ENCODE measurements at places on chromosomes 6 and 20.
A peak's percentile ranks its signal among the peaks of the same experiment; 100 is the strongest.

DNA sequence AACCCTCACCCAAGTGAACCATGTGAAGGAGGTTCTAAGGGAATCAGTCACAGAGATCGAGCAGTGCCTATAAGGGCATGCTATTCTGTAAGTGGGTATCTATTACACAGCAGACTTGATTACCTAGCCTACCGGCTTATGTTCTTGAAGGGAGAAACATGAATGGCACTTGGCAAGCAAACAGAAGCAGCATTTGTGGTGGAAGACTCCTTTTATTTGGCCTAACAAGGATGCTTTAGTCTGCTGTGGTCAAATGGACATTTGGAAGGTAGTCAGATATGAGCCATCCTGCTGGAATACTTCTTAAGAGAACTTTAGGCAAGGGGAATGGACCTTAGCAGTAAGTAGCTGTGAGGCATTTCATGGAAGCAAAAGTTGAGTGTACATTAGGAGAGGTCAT, 126.3 kb downstream of the COL12A1 start:
- no peak for DNase-seq

DNA sequence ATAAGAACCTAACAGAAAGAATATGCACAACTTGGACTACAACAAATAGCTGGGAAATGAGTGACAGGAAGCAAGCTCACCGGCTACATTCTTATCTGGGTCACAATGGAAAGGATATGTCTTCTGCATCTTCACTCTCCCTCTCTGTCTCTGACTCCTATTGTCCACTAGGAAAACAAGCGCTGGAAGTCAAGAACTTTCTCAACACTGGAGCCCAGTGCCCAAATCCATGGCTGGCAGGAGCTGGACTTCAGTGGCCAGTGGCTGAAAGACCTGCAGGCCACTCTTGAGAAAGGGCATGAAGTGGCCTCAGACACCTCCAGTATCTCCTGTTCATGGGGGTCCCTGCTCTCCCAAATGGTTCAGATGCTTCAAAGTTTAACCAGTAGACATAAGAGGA, 62.0 kb downstream of the FAM50B start:
- DNase-seq = no peak

- no peak for DNase-seq
Observed at GRCh38 chr20:10376270-10377075, 57.5 kb downstream of the MKKS start.

- no peak for DNase-seq
Observed at GRCh38 chr6:137282254-137282653, 63.1 kb upstream of the IFNGR1 start.

- DNase-seq = no peak
Observed at GRCh38 chr6:140445474-140446004, 1071.1 kb upstream of the CITED2 start.

GRCh38 chr6:100724222-100724621, 156.9 kb downstream of the ASCC3 start:
- no peak for DNase-seq

GRCh38 chr20:35145141-35145564, 2.0 kb downstream of the EDEM2 start:
- DNase-seq = peak; percentile 70

GRCh38 chr6:51963980-51964379, 123.4 kb downstream of the PKHD1 start:
- DNase-seq = no peak

GRCh38 chr6:146598772-146599405, at the start of gene ADGB:
Gene ADGB (plus strand): TSS chr6:146598972. CDS start chr6:146599041, 69 bp downstream.
- peak; percentile 15 for DNase-seq

- DNase-seq = peak; percentile 64
Observed at GRCh38 chr20:381581-382290, 1.2 kb downstream of the TRIB3 start.

- DNase-seq = no peak
Observed at GRCh38 chr6:122818866-122819265, 29.8 kb downstream of the SMPDL3A start.

Data from A549 (cell line).